D721Med (cell line): ENCODE measurements at places on chromosomes 1 and 21.

- no peak for DNase-seq
Measured at GRCh38 chr1:3912809-3913685, 13.0 kb upstream of the C1orf174 start.

DNA sequence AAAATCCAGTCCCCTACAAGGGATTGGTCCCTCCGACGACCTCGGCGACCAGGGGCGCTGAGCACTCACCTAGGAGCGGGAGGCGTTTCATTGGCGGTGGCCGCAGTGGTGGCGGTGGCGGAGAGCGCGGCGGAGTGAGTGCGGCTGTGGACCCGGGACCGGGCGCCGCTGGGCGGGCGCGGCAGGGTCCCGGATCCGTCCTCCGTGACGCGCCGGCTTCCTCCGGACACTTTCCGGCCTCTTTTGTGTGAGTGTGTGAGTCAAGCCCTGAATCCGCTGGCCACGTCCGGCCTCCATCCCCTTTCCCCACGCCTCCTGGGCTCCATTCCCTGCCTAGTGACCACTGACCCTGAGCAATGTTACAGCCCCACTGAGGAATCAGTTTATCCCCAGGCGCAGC is at the start of gene ADGRL4:
Gene ADGRL4, minus strand, starts transcription at position 167 of the 400 bp plus-strand sequence. Its CDS starts 76 bp downstream, at position 91.
- DNase-seq: no peak

- no peak for DNase-seq
Measured at GRCh38 chr1:89312572-89312971, 39.9 kb upstream of the GBP5 start.

- DNase-seq: no peak
Measured at GRCh38 chr1:107777664-107778047, 187.3 kb downstream of the VAV3 start.

GRCh38 chr1:57674801-57675200 is 250.9 kb upstream of the DAB1 start:
- no peak for DNase-seq

- DNase-seq: no peak
Measured at GRCh38 chr1:161407451-161407985, 39.8 kb upstream of the CFAP126 start.

DNA sequence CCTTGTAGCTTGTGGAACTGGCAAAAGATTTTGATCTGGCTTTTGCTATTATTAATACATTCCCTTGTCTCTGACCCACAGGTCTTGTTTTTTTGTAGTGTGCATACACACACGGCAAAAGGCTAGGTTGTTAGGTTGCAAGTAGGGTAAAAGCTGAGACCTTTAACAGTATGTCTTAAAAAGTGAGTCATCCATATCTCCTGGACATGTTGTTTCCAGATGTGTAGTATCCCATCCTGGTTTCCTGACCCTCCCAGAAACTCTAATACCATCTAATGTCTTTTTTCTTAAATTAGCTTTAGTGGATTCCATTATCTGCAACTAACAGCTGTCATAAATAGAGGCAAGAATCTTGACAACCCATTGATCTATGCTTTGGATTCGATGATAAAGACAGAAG is 14.7 kb downstream of the OVGP1 start:
- no peak for DNase-seq

DNA sequence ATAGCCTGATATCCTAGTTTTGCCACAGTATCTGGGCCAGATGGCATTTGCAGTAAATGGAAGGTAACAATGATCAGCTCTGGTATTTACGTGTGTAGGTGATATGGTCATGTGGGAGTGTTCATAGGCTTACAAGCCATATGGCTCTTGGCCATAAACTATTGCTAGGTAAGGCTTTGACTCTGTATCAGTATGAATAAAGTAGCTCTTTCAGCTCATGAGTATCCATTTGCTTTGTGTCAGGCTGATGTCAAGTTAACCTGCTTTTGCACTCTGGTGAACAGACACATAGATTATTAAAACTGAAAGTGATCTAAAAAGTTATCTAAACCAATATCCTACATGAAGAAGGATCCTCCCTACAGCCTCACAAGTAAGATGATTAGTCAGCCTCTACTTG is 69.0 kb downstream of the DDR2 start:
- DNase-seq: no peak

GRCh38 chr1:175882192-175882591 is 138.8 kb upstream of the TNR start:
- no peak for DNase-seq

GRCh38 chr1:112325504-112325903 is 70.5 kb upstream of the CTTNBP2NL start:
- no peak for DNase-seq

DNA sequence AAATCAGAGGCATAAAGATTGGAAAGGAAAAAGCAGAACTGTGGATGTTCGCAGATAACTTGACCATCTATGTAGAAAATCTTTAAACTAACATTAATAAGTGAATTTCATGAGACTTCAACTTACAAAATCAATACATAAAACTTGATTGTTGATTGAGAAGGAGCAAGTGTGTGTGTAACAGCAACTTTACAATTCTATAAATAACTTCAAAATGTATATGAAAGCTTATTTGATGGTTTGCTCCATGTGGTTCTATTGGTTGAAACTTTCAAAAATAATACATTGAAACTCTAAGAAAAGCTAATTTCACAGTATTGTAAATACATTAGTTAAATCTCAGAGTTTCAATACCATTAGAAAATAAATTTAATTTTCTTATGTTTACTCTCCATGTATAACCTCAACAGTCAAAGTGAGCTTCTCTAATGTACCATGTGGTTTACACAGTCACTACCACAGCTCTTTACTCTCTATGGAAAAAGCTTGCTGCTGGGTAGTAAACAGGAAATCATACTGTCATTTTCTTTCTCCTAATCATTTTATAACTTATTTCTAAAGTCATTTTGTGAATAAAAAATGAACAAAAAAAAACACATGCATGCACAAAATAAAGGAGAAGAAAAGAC is 12.0 kb downstream of the AKT3 start:
- DNase-seq: no peak

GRCh38 chr1:168390271-168390670 is 109.6 kb downstream of the TBX19 start:
- no peak for DNase-seq

GRCh38 chr21:37711286-37711829 is 204.9 kb downstream of the KCNJ6 start:
- no peak for DNase-seq

DNA sequence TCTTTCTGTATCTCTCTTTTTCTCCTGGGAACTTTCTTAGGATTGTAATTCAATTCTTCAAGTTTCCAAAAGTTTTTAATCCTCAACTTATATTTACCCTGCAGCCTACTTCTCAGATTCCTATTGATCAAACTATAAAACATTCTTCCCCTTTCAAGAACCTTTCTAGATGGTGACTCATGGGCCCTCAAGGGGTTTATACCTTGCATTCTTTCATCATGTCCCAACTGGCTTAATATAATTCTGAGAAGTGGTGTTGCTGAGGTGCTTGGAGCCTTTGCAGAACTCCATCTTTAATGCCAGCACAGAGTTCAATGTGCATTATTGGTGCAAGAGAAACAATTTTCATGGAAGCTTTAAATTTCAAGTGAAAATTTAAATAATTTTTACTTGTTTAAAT is 273.4 kb downstream of the VAV3 start:
- no peak for DNase-seq

DNA sequence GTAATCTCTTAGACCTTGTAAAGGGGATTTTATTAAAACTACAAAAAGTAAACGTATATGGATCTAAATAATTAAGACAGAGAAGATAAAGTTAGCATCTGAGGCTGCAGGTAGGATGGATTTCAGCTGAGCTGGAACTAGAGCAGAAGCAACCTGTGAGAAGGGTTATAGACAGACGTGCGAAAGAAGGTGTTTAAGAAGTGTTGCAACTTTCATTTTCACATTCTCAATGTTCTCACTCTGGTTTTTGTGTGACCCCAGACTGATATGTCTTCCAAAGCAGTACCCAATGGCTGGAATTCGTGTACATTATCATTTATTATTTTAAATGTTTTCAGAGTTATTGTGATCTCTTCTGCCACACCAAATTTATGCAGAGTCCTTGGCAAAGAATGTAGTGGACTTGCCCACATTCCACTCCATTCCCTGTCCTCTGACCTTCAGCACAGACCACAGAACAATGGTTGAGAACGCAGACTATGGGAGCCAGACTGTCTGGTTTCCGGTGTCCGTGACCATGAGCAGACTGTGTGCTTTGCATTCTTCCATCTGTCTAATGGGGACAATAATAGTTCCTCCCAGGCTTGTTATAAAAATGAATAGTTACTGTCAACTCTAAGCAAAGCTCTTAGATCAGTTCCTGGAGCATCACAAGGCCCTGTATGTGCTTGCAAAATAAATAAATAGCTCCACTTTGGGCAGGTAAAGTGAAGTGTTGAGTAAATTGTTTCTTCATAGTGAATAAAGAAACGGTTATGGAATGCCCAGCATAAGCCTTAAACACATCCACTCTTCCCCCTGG is 140.6 kb upstream of the SAMSN1 start:
- DNase-seq: no peak

DNA sequence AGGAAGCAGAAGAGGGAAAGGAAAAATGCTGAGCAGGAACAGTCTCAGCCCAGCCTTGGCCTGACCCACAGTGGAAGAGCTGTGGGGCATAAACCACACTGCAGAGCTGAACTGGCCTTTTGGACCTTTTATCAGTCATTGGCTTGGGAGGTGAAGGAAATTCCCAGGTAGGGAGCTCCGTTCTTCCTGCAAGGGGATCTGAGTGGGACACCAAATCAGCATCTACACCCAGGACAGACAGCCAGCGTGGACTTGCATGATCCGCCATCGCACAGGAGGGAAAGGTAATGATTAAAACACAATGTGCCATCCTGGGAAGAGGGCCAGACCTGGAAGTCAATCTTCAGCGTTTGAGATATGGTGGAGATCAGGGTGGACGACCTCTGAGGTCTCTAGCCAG is 1.2 kb upstream of the MTFR1L start:
- DNase-seq: no peak

GRCh38 chr1:6205849-6206519 is at the start of gene RNF207:
Gene RNF207, plus strand, starts transcription at chr1:6206119. Its CDS starts 417 bp downstream, at chr1:6206536.
- DNase-seq: no peak

DNA sequence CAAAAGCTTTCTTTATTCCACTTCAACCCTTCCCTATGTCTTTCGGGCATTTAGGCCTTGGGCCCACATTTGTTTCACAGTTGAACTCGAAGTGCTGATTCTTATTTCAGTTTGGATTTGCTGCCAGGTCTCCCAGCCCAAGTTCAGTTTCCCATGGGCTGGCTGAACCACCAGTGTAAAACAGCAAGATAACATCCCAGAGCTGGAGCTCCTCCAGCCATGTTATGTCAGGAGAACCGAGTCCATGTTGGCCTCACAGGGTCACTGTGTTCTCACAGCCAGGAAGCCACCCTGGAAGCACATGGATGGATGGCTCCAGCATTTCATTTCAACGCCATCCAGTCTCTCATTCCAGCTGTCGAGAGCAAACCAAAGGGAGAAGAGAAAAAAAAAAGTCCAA is 45.2 kb upstream of the RXRG start:
- no peak for DNase-seq

- no peak for DNase-seq
Measured at GRCh38 chr1:177800400-177801088, 169.3 kb downstream of the SEC16B start.

DNA sequence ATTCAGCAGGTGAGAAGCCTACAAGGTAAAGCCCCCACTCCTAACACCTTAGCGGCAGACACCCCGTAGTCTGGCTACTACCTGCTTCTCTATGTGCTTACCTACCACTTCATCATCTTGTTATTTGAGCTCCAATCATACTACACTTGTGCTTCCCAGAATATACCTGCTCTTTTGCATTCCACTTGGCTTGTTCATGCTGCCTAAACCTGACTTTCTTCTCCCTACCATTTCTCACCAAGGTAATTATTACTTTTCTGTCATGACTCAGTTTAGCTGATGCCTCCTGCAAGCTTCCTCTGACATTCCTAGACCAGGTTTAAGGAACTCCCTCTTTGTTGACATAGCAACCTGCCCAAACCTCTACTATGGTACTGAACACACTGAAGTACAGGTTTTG is 495.6 kb upstream of the C1orf87 start:
- no peak for DNase-seq

DNA sequence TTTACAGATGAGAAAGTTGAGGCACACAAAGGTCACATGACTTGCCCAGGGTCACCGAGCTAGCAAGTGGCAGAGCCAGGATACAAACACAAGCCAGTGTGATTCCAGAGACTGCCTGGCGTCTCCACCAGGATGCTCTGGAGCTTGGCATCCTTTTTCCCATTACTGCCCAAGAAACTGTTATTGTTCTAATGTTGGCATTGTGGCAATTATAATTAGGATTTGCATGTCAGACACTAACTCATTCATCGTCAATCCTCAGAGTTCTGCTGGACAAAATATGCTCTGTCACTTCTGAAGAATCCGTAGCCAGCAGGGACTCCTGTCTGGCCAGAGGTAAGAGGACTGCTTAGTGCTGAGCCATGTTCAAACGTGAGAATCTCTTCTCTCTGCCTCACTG is 8.8 kb downstream of the KAZN start:
- no peak for DNase-seq

DNA sequence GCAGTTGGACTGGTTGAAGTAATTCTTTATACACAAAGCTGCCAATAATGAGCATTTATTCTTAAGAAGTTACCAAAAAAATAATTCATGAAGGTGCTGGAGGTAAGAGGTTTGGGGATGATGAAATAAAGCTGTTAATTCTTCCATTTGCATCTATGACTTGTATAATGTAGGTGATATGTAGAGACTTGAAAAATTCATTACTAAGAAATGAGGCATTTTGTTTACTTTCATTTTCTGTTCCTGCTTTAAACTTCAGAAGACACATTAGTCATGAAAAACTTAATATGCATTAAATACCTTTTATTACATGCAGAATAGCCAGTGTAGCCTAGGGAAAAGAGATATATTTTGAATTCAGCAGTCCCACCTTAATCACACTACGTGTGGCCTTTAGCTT is 214.2 kb downstream of the SLC44A5 start:
- DNase-seq: no peak

DNA sequence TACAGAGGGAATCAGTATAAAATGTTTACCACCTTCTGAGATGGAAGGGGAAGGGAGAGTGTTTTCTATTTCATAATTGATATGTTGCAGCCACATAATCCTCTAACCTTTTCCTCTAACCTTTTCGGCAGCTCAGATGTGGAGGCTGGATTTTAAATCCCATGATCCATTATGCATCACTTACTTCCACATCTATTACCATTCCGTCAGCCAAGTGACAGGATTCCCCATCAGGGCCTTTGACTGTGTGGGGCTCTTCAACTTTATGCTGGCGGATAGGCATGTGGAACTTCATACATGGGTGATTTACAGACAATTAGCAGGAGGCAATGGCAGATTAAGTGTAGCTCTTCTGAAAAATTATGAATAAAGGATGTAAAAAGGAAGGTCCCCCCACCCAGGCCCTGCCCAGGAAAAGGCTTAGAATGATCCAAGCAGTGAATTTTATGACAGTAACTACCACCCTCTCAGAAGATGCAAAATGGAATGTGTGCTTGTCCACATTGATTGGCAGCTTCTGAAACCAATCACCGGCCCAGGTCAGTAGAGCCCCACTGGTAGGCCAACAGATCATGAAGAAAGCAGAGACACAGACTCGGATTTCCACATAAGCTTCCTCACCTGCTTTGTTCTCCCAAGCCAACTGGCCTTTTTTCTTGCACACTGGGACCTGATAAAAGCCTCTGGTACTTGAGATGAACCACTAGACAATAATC is 147.0 kb downstream of the ST6GALNAC5 start:
- DNase-seq: no peak
